Glomerular endothelial cell (primary cell): ENCODE measurements at places on chromosomes 7 and 10. TPM values are rescaled to one million over a fixed set of nuclear protein-coding genes. Genes with fewer than 3 reads are reported as not detected.

Gene TUBB8
- not detected in 2 replicates for total RNA-seq

Gene RASSF4
- 8.9 and 20.4 TPM in 2 replicates for total RNA-seq

Gene CCNJ
- total RNA-seq, result 14.0 and 17.7 TPM in 2 replicates

Gene SFXN4
- total RNA-seq, result 7.8 and 10.6 TPM in 2 replicates

Gene DNAJB12
- total RNA-seq, result 29.5 and 34.8 TPM in 2 replicates

Gene ACHE
- total RNA-seq, result 0.97 and 2.0 TPM in 2 replicates

Gene C10orf105
- total RNA-seq, result not detected in 2 replicates

Gene GJC3
- total RNA-seq, result 0.99 TPM in 1 of 2 replicates, not detected in the other

Gene GIMAP5
- 27.1 and 28.6 TPM in 2 replicates for total RNA-seq

Gene RNF32
- 0.12 and 0.15 TPM in 2 replicates for total RNA-seq

Gene IDI2
- not detected in 2 replicates for total RNA-seq

Gene TEX36
- total RNA-seq, result not detected in 2 replicates

Gene STEAP1
- total RNA-seq, result 1.5 and 5.5 TPM in 2 replicates

Gene NPTX2
- total RNA-seq, result 32.0 and 116 TPM in 2 replicates
